ENCODE measurements at places on chromosomes 1 and 21.
A peak's percentile ranks its signal among the peaks of the same experiment; 100 is the strongest.

DNA sequence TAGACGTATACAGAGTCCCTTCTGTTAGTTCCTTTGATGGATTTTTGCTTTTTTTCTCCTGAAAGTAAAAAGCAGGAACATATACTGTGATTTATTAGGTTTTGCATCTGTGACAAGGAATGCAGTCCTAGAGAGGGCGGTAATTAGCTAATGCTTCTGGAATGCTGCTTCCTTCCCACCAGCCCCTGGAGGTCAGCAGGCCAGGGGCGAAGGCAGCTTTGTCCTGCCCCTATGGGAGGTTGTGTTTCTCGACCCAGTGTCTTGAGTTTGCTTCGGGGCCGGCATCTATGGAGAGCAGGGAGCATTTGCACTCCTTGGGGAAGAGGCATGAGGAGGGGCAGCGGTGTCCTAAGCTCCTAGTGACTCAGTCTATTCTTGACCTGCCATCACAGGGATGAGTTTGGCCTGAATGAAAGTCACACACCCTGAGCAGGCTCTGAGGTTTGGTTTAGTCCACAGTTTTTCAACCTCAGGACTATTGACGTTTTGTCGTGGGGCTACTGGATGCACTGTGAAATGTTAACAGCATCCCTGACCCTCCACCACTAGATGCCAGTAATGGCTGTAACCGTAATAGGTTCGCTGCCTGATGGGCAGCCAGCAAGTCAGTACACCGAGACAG, 85.0 kb upstream of the KCNJ15 start:
- no peak for DNase-seq

DNA sequence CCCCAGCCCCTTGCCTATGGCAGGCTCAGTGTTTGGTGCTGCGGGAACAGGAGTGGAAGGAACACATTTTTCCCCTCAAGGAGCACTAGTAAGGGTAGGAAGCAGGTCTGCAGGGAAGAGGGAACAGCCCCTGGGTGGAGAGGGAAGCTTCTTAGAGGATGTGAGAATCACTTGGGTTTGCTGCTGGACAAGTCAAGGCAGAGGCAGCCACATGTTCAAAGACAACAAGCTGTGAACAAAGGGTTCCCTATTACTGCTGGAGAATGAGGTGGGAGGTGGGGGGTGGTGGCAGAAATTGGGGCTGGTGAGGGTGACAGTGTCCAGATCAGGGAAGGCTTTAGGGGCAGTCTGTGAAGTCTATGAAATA, 24.8 kb upstream of the CITED4 start:
- DNase-seq, result no peak

GRCh38 chr1:22105611-22106207, 37.2 kb downstream of the WNT4 start:
- no peak for DNase-seq

DNA sequence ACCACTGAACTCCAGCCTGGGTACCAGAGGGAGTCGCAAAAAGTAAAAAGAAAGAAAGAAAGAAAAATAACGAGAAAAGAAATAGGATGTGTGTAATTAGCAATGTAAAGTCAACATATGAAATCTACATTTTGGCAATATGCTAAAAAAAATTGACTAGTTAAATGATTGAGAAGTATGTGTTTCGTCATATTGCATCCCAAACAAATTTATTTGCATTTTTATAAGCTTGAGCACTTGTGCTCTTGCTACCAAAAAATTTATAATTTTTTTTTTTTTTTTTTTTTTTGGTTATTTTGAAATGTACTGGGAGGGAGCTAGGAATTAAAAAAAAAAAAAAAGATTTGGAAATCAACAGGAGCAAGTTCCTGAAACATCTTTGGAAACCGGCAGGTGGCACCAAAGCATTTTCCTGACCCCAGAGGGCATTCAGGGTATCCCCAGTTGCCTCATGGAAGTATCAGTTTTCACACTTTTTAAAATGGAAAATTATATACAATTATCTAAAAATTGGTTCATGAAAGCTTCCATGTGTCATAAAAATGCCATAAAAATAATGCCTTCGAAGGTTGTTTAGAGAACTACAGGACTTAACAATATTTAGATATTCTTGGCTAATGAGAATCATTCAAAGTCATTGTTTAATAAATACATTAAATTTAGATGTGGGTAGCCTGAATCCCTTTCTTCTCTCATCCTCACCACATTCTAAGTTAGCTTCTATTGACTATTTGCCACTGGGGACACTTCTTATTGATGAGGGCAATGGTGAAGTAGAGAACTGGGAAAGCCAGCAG, 4.8 kb upstream of the HEATR1 start:
- peak; percentile 24 for DNase-seq

DNA sequence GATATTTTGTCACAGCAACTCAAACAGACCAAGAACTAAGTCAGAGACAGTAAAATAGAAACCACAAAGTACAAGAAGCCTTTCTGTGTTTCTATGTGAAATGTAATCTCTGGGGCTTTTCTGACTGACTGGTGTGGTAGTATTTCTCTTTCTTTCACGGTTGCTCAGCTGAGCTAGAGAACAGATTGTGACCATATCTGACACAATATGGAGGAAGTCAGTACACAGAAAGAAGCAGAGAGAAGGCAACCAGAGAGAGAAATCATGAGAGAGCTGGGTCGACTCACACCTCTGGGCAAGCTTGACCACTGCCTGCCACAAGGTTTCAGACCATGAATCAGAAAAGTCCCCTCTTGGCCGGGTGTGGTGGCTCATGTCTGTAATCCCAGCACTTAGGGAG, 208.9 kb upstream of the GREM2 start:
- no peak for DNase-seq

DNA sequence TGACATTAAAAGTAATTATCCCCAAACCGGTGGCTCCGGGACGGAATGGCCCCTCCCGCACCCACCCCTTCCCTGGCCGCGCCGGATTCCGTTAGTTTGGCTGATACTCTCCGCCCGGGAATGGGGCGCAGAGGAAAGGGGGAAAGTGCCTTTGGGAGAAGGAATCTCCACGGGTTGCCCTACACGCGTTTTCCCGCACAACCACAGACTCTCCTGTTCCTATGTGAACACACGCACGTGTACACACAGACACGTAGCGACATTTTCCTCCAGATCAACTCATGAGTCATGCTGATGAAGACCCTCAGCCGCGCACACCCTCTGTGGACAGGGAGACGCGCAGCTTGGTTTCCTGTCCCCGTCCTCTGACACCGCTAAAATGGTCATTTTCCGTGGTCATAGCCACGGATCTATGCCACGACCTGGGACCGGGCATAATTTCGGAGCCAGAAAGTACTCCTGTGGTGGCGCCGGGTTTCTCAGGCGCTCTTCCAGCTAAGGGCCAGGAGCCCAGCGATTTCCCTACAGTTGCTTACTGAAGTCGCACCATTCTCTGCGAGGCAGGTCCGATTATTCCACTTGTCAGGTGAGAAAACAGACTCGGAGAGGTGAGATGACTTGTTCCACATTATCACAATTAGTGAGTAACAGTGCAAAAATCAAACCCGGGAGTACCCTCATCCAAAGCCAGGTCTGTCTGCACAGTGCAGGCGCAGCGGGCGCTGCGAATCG, 4.0 kb upstream of the DMRTA2 start:
- DNase-seq, result no peak
